ENCODE measurements at places on chromosomes 5 and 9.

DNA sequence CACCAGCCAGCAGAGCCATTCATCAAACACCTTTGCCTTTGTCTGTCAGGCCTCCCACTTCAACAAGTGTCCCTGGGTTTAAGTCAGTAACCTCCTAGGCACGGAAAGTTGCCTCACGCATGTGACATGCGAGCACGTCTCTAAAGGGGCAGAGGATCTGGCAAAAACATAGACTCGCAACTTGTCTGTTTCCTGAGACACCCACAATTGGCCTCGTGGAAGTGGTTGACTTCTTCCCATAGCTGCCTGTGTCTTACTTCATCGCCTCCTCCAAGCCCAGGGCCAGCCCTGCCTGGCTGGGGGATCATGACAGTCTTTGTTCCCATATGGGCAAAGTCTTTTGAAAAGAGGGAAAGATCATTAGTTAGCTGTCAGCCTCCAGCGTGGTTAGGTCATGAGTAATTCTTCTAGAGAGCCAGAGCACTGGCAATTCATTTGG is 35.5 kb upstream of the GLRX start:
- no peak for DNase-seq

GRCh38 chr5:160548949-160549645 is 127.4 kb downstream of the PTTG1 start:
- peak; percentile 45 for DNase-seq

DNA sequence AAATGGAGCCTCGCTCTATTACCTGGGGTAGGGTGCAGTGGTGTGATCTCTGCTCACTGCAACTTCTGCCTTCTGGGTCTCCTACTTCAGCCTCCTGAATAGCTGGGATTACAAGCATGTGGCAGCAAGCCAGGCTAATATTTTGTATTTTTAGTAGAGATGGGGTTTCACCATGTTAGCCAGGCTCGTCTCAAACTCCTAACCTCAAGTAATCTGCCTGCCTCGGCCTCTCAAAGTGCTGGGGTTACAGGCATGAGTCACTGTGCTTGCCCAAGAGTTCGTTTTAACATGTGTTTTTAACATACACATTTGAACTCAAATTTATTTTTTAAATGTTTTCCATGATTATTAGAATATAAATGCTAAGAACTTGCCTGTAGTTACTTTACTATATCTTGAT is 34.2 kb downstream of the MARCHF6 start:
- DNase-seq = no peak

DNA sequence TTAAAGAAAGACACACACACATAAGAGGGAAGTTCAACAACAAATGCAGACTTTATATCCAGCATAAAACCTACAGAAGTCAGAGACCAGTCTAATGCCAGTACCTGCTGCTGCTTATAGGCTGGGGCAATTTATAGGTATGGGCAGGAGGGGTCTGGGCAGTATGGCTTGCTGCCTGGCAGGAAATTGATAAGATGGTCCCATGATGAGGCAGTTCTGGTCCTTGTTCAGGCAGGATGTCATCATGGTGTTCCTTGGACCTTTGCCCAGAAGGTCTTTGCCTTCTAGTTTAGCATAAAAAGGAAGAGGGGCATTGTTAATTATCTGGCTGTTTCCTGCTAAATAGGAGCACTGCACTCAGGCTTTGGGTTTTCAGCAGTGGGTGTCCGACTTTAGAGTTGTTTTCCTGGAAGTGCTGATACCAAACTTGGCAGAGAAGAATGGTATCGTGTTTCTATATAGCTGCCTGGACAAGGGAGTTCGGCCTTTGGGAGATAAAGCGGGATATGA is 10.4 kb upstream of the PDCD1LG2 start:
- DNase-seq = no peak

GRCh38 chr5:75460532-75460931 is 50.9 kb downstream of the CERT1 start:
- DNase-seq = no peak

- no peak for DNase-seq
Observed at GRCh38 chr9:73200694-73201452, 49.2 kb downstream of the ANXA1 start.

DNA sequence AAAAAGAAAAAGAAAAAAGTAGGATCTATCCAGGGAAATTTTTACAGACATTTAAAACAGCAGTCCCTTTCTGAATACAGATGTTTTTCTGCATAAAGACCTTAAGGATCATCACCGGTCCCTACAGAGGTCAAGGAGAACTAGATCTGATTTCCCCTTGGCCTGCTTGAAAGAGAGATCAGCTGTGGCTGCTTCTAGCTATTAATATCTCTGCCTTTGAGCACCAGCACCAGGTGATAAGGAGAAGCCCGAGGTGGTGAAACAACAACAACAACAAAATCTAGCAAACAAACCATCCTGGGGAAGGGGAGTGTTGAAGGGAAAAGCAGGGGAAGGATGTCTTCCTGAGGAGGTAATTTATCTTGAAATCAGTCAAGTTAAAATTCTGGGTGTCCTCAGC is 42.1 kb downstream of the ZNF366 start:
- DNase-seq = no peak
